ENCODE measurements at places on chromosomes 1 and 21. TPM values are rescaled to one million over a fixed set of nuclear protein-coding genes. Genes with fewer than 3 reads are reported as not detected.

PLA2G2D gene
- total RNA-seq: not detected

SHISAL2A gene
- not detected for total RNA-seq

RHD gene
- total RNA-seq: not detected

CHI3L2 gene
- total RNA-seq: 0.55 TPM

SPRR2E gene
- not detected for total RNA-seq

IL23R gene
- total RNA-seq: not detected

ZYG11A gene
- total RNA-seq: 0.40 TPM

LINGO4 gene
- not detected for total RNA-seq

MIXL1 gene
- not detected for total RNA-seq

All from PC-3 (cell line).